Upper lobe of right lung (tissue), 1 donor: ENCODE measurements at places on chromosomes 11 and 22.

GRCh38 chr11:67687986-67688385, 13.6 kb upstream of the ALDH3B2 start:
- DNase-seq: no peak

DNA sequence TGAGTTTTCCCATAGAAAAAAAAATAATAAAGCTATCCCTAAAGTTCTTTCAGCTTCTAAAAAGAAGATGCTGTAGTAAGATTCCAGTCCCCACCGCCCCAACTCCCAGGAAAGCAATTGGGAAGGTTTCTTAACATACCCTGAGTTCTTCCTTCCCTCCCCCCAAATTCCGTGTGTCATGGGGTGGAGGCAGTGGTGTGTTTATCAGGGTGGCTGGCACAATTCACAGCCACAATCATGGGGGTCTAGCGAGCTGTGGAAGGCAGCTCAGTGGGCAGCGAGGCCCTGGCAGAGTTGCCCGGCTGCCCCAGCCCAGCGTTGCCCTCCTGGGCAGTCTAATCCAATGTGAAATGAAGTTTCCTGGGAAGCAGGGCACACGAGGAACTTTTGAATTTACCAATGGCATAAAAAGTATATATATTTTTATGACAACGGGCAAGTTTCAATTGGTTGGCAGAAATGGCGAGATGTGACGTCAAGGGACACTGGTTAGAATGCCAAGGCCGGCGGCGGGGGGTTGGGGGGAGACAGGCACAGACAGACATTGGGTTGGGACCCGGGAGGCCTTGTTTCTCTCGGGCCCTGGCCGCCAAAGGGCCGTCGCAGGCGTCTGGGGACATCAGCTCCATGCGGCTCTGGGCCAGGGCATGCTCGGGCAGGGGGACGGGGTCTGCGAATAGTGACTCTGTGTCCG, 80.7 kb upstream of the PPARA start:
- DNase-seq: peak; percentile 94

- no peak for DNase-seq
Measured at GRCh38 chr22:22787151-22787550, 100.5 kb upstream of the IGLL5 start.

DNA sequence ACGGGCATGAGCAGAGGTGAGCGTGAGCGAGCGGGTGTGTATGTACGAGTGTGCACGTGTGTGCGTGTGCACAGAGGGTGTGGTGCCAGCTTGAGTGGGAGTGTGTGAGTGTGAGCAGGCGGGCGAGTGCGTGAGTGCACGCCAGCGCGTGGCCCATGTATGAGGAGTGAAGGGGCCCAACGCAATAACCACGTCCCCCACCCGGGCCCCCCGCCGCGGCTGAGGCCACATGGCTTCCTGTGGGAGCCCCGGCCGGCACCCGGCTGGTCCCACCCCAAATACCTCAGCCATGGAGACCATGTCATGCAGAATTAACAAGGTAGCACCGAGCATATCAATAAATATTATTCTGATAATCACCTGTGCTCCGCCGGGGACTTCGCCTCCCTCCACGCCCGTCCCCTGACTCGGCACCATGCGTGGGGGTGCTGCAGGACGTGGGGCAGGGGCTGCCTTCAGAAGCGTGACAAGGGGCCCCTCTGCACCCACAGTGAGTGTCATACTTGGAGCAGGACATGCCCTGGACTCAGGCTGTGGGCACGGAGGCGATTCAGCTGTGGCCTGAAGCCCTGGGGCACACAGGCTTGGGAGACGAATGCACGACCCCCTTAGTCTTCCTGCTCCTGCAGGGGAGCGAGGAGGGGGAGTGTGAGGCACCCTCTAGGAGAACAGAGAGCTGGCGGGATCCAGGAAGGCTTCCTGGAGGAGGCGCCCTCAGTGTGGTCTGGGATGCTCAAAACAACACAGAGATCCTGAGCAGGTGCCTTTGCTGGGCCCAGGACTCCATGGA, 5.6 kb upstream of the TRABD start:
- DNase-seq: no peak

- DNase-seq: no peak
Measured at GRCh38 chr11:110044226-110044968, 48.8 kb upstream of the ZC3H12C start.

- no peak for DNase-seq
Measured at GRCh38 chr11:12042215-12042676, 33.8 kb upstream of the DKK3 start.

DNA sequence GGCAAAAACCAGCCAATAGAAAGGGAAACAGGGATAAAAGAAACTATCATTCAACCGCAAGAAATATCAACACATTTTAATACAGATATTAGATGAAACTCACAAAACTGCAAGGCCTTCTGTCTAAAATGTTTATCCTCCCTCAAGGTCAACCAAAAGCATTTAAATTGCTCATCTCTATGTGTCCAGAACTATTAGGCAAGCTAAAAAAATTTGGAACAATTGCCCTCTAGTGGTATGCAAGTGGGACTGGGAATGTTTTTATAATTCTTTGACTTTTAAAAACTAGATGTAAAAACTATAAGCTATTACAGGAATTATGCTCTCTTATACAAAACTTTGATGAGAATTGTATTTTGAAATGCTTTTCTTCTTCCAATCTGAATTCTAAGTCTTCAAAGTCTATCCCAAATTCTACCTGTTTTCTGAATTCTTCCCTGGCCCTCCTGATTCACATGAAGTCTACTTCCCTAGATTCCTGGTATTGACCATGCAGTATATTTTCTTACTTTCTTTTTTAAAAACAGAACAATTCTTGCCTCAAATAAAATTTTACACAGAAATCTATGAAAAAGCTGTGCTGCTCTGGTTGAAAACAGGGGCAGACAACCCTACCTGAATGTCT, 4.9 kb downstream of the CWC15 start:
- no peak for DNase-seq

- no peak for DNase-seq
Measured at GRCh38 chr11:106520920-106521319, 443.5 kb downstream of the AASDHPPT start.

DNA sequence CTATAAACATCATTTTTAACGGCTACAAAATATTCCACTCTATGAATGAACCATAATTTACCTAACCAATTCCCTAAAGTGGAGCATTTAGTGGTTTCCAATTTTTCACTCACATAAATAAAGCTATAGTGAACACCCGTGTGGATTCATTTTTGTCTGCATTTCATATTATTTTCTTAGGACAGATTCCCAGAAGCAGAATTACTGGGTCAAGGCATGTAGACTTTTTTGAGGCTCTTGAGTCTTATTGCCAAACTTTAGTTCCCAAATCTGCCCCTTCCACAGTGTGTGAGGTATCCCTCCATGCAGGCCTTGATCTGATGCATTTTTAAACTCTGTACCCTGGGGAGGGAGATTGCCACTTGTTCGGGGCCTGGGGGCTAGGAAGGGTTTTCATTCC, 198.2 kb downstream of the TENM4 start:
- DNase-seq: no peak

DNA sequence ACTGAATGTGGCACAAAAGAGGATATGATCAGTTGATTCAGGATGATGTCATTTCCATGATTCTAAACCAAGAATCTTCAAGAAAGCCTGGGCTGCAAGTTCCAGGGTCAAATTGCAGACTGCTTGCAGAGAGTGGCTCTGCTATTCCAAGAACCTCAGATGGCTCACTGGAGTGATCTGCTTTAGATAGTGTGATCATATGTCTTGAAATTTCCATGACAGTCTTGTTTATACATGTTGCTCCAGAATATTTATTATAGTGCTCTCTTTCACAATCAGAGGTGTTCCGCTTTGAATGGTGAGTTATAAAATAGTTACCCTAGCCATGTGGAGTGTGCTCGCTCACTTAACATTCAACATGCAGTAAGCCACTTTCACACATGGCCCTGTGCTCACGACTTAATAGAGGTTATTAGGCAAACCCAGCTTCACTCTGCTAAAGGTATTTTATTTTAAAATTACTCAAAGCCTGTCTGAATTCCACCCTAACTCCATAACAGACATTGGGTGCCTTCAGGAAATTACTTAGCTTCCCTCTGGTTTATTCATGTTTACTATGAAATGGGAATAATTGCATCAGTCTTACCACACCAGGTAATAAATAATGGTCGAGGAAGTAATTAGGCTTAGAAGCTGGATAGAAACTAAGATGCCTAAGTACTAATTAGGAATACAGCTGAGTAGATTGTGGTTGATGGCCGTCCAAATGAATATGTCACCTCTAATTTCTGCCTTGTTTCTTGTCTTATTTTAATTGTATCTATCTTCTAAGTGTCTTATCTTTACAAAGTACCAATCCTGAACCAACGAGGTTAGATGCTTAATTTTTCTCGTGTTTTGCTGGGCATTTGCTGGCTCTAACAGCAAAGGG, 187.9 kb downstream of the ETS1 start:
- DNase-seq: no peak

GRCh38 chr11:12537778-12538401, 136.3 kb upstream of the TEAD1 start:
- DNase-seq: no peak

DNA sequence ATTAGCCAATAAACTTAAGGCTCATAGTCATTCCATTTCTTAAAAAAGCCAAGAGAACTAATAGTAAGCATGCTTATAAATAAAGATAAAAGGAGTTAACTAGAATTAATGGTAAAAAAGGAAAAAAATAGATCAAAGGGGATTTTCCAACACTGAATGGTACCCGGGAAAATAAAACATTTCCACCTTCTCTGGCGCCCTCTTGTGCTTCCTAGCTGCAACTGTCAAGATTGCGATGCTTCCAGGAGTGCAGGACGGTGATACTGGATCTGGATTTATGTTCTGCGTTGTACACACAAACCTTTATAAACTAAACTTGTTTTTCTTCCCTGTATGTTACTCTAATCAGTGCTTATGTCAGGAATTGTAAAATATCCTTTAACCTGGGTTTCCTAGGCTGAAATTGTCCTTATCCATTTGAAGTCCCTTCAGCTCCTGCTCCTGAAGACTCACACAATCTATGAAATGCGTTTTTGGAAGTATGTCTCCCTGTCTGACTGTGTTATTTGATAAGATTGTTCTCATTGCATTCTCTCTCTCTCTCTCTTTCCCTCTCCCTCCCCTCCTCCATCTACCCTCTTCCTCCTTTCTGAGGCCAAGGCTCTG, 9.6 kb upstream of the HTATIP2 start:
- no peak for DNase-seq

GRCh38 chr11:67002297-67002913, 20.5 kb upstream of the SYT12 start:
- no peak for DNase-seq

- no peak for DNase-seq
Measured at GRCh38 chr11:85930879-85931366, 75.7 kb downstream of the CCDC83 start.

GRCh38 chr11:67700548-67701262, 26.3 kb upstream of the ALDH3B2 start:
- DNase-seq: no peak

DNA sequence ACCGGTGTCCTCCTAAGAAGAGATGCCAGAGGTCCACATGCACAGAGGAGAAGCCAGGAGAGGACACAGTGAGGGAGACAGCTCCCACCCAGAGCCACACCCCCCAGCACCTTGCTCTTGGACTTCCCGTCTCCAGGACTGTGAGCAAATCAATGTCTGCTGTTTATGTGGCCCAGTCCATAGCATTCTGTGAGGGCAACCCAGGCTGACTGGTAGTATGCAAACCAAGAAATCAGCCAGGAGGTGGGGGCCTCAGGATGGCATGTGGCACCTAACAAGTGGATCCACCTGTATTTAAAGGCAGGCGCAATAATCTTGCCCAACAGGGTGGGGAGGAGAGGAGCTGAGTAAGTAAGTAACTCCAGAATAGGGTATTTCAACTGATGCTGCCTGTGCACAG, 136.4 kb downstream of the BRD1 start:
- no peak for DNase-seq

DNA sequence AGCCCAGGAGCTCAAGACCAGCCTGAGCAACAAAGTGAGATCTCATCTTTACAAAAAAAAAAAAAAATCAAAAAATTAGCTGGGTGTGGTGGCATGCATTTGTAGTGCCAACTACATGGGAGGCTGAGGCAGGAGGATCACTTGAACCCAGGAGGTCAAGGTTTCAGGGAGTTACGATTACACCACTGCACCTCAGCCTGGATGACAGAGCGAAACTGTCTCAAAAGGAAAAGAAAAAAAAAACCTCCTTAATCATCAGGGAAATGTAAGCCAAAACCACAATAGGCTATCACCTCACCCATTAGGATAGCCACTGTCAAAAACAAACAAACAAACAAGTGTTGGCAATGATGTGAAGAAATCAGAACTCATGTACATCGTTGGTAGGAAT, 13.4 kb downstream of the DGCR2 start:
- no peak for DNase-seq

DNA sequence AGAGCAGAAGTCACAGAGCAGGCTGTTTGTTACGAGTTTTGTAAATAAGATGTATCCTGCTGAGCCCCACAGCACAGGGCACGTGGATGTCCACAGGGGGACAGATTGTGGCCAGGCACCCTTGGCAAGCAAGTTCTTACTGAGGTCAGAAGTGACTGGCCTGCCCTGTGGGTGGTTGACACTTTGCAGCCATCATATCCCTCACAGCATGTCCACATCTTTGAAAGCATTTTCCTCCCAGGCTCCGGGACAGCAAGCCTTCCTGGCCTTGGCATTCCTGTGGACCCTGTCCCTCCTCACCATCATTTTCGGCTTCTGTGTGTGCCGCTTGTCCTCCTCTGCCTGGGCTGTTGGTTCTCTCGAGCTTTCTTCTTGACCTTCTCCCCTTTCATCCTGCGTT, 189.5 kb downstream of the TBC1D22A start:
- no peak for DNase-seq

GRCh38 chr11:121514432-121515334, 61.9 kb upstream of the SORL1-AS1 start:
- DNase-seq: no peak

DNA sequence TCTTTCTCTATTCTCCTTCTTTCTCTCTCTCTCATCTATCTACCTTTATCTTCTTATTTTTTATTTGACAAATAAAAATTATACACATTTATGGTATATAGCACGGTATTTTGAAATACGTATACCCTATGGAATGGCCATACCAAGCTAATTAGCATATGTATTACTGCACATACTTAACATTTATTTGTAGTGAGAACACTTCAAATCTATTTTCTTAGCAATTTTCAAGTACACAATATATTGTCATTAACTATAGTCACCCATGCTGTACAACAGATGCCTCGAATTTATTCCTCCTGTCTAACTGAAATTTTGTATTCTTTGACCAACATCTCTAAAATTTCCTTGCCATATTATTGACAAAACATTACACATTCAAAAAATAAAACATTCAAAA, 447.1 kb downstream of the MIAT start:
- no peak for DNase-seq

DNA sequence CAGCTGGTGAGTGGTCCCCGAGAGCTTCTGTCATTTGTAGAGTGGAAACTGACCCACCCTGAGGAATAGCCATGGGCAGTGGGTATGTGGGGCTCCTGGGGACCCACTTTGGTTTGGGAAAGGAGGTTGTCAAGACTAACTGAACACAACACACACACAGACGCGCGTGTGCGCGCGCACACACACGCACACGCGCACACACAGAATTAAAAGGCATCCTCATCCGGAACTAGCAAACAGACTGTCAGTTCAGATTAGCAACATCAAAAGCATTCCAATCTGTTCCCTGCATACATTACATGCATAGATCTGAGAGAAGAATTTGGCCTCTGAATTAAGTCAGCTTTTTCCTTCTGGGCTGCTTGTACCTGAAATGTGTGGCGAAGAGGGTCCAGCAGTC, 284.7 kb downstream of the ST3GAL4 start:
- no peak for DNase-seq
